Germinal center (tissue), 1 donor: ENCODE measurements at places on chromosomes 13 and 19.

DNA sequence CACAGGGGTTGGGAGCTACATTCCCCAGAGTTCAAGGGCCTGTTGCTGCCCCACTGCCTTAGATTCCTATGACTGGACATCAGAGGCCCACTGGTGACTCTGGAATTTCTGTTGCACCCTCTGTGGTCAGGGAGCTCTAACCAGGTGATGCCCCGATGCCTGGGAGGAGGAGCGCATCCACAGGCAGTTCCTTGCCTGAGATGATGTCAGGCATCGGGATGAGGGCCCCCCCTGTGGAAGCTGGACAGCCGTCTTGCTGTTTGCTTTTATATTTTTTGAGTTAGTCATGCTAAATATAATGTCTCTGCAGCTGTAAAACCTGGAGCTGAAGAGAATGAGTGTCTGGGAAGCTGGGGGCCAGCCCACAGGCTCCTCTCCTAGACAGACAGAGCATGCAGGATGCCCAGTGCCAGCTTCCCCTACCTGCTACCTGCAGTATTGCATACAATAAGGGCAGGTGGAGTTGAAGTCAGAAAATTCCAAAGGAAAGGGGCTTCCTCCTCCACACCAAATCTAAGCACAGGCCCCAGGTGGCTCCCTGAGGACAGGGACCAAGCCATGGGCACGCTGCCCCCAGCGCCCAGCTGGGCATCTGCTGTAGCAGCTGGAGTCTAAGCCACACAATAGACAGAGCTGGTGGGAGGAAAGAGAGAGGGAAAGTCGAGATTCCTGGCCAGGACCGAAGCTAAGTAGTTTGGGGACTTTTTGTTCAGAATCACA lies 16.2 kb downstream of the COL4A2 start:
- DNase-seq, result no peak

DNA sequence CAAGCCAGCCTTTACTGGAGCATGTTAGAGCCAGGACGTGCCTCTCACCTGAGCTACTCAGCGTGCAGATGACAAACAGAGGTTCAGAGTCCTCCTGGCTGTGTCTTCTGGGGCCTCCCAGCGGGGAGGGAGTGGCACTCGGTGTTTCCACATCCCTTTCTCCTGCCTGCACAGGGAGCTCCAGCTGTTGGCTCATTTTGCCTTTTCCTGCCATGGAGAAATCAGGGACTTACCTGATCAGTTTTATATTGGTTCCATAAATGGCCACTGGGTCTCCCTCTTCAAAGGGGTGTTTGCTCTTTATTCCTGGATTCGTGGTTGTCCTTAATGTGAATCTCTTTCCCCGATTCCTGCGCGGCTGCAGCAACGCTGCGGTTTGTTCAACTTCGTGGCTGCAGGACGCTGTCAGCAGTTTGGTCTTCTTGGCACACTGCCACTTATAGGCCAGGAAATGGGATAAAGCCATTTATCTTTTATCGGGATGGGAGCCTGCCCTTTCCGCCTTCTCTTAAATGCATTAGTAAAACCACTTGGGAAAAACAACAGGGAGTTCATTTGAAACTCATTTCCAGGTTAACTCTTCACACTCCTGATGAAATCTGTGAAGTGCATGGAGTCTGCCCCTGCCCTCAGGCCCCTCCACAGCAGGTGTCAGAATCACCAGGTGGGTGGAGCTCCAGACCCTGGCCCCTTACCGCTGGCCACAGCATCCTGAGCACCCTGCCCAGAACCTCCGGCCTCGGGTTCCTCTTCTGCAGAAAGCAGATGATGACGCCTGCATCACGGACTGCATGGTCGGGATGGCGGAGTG lies 39.8 kb upstream of the MCF2L start:
- no peak for DNase-seq

DNA sequence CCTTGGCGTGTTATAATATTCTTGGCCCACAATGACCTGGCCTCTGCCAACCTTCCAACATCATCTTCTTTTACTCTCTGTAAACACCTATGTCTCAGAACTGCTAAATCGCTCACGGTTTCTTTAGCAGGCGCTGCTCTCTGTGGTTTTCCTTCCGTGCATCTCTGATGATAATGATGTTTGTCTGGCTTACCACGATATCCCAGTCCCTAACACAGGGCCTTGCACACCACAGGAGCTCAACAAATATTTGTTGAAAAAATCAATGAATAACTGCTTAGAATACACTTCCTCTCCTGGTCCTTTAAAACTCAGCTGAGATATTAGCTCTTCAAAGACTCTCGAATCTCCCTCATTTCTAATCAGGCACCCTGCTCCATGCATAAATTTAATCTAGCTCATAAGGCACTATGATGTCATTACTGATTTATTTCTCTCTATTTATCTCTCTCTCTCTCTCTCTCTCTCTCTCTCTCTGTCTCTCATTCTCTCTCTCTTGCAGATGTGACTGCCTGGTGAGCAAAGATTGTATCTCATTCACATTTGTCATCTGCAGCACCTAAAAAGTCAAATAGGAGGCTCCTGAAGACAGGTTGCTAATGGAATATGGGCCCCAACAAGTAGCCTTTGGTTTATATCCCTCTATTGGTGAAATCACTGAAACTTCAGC lies 206.4 kb downstream of the NHLRC3 start:
- no peak for DNase-seq

GRCh38 chr13:40777166-40777808 lies 6.3 kb upstream of the MRPS31 start:
- DNase-seq, result peak; percentile 66

GRCh38 chr13:113848020-113848419 lies 15.9 kb downstream of the GAS6 start:
- DNase-seq, result no peak

DNA sequence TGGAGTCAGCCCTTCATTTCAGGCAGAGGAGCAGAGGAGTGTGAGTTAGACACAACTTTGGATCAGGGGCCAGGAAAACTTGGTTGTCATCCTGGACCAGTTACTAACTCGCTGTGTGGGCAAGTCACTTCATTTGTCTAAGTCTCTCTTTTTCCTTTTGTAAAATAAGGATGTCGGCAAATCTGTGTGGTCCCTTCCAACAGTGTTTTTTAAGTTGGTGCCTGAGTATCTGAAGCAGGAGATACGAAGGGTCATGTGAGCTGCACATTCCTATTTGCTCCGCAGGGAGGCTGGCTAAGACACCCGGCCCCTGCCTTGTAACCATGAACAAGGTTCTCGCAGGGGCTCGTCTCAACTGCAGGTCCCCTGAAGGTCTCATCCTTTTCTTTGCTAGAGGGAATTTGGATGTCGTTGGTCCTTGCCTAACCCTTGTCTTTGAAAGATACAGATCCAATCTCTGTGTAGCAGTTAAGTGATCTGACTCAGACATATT lies 64.3 kb downstream of the LRCH1 start:
- no peak for DNase-seq

DNA sequence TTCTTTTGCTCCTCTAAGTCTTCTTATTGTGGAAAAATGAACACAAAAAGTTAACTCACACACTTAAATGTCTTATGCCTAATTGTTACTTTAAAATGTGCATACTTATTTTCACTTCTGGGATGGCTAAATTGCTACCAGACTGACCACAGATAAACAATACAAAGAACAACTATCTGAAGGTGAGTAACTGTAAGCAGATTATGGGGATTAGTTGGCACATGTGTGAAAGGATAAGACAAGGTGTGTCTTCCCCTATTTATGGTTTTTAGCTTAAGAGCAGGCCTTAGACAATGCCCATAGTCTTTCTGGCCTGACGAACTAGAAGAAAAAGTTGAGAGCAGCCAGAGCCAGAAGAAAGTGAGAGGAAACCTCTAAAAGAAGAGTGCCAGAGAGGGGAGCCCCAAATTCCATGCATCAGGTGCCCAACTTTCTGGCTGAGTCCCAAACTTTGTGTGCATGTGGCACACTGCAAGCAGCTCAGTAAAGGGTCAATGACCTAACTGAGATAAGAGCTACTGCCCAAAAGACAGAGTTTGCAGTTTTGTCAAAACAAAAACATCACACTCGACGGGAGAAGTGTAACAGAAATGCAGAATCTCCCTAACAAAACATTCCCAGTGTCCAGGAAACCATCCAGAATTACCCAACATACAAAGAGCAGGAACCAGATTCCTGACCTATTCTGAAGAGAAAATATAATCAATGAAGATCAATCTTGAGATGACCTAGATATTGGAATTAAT lies 375.4 kb downstream of the KCNRG start:
- DNase-seq, result no peak

- peak; percentile 29 for DNase-seq
These were observed 5.8 kb downstream of the KLF2 start for GRCh38 chr19:16330368-16330801.

DNA sequence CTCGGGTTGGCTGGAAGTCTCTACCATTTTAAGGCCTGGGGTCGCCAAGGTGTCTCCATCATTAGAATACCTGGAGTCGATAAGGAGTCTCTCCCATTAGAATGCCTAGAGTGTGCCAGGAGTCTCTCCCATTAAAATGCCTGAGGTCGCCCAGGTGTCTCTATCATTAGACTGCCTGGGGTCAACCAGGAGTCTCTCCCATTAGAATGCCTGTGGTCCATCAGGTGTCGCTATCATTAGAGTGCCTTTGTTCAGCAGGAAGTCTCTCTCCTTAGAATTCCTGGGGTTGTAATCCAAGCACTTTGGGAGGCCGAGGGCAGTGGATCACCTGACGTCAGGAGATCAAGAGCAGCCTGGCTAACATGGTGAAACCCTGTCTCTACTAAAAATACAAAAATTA lies 1533.0 kb downstream of the UQCRFS1 start:
- no peak for DNase-seq

- DNase-seq, result no peak
These were observed 235.9 kb downstream of the NHLRC3 start for GRCh38 chr13:39273953-39274738.

- no peak for DNase-seq
These were observed 49.4 kb downstream of the SERP2 start for GRCh38 chr13:44422755-44423643.

- no peak for DNase-seq
These were observed 188.5 kb upstream of the HTR2A start for GRCh38 chr13:47085346-47085745.

GRCh38 chr13:30918662-30919405 lies 12.8 kb downstream of the MEDAG start:
- DNase-seq, result no peak

- DNase-seq, result no peak
These were observed 4.3 kb upstream of the NAXD start for GRCh38 chr13:110610955-110611595.

DNA sequence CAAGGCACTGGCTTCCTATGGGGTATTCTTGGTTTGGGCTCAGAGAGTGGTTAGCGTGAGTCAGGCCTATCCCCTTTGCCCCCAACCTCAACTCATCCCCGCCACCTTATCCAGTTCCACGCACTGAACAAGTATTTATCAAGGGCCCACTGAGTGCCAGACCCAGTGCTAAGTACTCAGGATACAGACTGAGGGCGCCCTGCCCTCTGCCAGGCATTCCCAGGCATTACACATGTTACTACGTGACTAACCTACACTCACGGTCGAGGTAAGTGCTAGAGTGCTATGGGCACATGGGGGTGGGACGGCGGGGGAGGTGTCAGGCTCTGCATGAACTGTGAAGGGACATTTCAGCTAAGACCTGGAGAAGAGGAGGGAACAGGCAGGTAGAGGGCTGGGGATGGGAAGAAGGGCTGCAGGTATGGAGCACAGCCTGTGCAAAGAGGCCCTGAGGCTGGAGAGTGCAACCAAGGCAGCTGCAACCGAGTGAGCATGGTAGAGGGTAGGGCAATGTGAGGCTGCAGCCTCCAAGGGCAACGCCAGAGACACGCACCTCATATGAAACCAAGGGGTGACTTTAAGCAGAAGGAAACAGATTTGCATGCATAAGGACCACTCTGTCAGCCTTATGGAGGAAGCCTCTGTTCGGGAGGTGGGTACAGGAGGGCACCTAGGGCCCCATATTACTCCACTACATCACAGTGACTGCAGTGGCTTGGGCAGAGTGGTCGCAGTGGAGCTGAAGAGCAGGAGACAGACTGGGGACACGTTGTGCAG lies 22.5 kb downstream of the DHRS12 start:
- DNase-seq, result peak; percentile 33

DNA sequence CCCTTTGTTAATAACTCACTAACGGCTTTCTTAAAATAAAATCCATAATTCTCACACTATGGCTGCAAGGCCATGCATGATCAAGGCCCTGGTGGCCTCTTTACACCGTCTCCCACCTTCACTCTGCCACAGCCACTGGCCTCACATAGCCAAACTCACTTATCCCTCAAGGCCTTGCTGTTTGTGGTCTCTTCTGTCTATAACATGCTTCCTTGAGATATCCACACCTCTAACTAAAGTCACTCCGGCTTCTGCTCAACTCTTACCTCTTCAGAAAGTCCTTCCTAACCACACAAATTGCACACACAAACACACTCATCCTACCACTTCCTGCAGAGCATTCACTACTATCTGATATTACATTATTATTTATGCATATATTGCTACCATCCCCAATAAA lies 262.5 kb downstream of the DIAPH3 start:
- DNase-seq, result no peak

GRCh38 chr19:8814176-8814575 lies 17.9 kb downstream of the ZNF558 start:
- DNase-seq, result no peak

DNA sequence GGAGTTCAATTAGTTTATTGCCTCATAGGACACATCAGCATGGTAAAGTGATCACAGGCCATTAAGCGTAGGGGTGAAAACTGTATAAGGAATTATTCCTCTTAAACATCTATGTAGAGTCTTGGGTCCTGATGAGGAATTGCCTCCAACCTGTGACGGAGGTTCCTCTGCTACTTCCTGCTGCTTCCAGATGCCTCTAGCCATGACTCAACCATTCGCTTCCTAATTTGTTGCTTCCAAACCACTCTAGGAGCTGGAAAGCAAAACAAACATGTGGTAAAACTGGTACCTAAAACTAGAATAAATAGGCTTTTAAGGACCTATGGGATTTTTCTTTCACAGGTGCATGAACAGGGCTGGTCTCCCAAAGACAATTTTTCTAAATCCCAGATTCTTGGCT lies 253.8 kb downstream of the KLF12 start:
- no peak for DNase-seq

DNA sequence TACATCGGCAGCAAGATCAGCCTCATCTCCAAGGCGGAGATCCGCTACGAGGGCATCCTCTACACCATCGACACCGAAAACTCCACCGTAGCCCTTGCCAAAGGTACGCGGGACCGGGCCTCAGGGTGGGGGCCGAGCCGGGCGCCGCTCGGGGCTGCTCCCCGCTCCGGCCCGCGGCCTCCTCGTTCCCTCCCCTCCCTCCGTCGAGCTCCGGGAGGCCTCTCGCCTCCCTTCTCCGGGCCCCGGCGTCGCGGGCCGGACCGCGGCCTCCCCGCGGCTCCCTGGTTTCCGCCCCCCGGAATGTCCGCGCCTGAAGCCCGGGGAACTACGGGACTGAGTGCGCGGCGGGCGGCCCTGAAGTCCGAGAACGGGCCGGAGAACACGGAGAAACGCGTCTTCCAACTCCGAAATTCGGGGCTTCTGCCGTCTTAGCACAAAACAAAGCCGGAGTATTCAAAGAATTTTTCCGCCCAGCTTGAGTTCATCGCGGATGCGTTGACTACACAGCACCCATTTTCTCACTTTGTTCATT lies 423 bp downstream of the LSM14A start:
- DNase-seq, result no peak

- DNase-seq, result no peak
These were observed 37.8 kb downstream of the SKA3 start for GRCh38 chr13:21138561-21138960.
